ENCODE measurements at places on chromosomes 16 and 17.

DNA sequence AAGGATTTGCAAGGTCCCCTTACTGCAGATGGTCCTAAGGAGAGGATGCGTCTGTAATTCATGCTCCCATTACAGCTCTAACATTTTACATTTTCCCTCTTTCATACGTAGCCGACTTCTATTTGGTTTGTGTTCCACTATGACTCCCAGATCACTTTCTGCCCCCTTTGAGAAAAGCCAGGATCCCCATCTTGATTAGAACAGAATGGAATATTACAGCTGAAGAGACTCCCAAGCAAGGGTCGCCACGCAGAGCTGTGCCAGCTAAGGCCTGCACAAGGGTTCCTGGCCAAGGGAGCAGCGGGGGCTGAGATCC, 3.4 kb upstream of the CDT1 start:
- DNase-seq = no peak

- no peak for DNase-seq
Observed at GRCh38 chr16:23948949-23949411, 113.2 kb downstream of the PRKCB start.

DNA sequence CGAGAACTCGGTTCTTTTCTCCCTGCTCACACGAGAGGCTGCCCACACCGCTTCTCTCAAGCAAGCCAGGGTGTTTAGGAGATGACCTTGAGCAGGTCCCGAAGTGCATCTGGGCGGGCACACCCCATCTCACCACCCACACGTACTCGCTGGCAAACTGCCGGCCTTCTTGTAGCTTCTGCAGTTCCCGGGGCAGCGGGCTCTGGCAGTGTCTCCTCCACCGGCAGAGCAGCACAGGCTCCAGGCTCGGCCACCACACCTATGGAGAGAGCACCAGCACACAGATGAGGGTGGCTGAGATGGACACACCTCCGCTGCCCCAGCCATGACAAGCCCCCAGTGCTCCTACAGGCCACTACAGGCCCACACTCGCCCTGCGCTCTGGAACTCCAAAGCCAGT, 23.5 kb downstream of the ZNF276 start:
- no peak for DNase-seq

GRCh38 chr16:89841275-89841674, 13.0 kb downstream of the SPIRE2 start:
- DNase-seq = no peak

GRCh38 chr17:65956814-65957213, 235.1 kb downstream of the CEP112 start:
- no peak for DNase-seq

- no peak for DNase-seq
Observed at GRCh38 chr17:45430738-45431530, 1.7 kb downstream of the ARHGAP27 start.

GRCh38 chr16:19431636-19432340, 14.1 kb downstream of the TMC5 start:
- no peak for DNase-seq

DNA sequence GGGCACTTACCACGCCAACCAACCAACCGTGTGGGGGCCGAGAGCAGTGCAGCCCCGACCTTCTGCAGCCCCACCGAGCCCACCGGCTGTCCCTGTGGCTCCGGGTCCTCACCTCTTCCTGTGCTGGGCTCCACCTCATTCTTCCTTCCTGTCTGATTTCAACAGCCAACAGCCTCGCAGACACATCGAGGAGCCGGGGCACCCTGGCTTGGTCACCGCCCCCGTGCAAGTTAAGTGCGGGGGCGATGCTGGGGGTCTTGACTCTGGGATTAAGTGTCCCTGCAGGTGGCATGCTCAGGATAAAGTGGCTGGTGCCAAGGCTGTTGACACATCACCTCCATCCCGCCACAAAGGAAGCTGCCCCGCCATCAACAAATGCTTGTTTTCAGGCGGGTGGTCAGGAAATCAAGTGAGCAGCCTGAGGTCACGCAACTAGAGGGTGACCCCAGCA, at the start of gene NLRC3:
Gene NLRC3 (minus strand): TSS at position 102 of the 451 bp plus-strand sequence. CDS start 12,367 bp downstream, outside the sequence.
- DNase-seq = no peak

DNA sequence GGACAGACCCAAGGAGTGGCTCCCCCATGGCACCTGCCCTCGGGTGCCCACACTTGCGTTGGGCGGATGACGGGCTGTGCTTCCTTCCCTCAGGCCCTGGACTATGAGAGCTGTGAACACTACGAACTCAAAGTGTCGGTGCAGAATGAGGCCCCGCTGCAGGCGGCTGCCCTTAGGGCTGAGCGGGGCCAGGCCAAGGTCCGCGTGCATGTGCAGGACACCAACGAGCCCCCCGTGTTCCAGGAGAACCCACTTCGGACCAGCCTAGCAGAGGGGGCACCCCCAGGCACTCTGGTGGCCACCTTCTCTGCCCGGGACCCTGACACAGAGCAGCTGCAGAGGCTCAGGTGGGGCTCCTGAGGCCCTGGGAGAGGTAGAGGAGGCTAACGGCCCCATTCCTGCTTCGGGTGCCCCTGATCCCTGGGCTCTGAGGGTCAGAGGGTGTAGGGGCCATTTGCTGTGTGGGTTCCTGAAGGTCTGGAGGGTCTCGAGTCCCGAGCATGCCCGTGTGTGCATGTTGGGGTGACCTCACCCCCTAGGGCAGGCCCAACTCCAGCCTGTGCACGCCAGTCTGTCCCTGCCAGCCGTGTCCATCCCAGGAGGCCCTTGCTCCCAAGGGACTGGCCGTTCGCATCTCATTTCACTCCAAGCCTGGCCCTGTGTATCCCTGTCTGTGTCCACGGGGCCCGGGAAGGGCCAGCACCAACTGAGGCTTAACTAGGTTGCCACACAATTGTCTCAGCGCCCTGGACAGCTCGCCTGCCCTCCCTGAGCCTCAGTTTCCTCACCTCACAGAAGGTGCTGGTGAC, 10.0 kb downstream of the SLC22A31 start:
- no peak for DNase-seq

DNA sequence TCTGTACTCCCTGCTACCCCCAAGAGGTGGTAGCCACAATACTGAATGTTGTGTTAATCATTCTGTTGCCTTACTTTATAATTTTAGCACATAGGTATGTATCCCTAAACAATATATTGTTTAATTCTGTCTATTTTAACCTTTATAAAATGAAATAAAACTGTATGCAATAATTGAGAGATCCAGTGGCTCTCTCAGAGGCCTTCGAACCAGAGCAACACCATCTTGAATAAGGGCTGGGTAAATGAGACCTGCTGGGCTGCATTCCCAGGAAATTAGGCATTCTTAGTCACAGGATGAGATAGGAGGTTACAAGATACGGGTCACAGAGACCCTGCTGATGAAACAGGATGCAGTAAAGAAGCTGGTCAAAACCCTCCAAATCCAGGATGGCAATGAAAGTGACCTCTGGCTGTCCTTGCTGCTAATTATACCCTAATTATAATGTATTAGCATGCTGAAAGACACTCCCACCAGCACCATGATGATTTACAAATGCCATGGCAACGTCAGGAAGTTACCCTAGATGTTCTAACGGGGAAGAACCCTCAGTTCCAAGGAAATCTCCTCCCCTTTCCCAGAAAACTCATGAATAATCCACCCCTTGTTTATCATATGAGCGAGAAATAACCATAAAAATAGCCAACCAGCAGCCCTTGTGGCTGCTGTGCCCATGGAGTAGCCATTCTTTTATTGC, 2.0 kb upstream of the CANT1 start:
- no peak for DNase-seq

DNA sequence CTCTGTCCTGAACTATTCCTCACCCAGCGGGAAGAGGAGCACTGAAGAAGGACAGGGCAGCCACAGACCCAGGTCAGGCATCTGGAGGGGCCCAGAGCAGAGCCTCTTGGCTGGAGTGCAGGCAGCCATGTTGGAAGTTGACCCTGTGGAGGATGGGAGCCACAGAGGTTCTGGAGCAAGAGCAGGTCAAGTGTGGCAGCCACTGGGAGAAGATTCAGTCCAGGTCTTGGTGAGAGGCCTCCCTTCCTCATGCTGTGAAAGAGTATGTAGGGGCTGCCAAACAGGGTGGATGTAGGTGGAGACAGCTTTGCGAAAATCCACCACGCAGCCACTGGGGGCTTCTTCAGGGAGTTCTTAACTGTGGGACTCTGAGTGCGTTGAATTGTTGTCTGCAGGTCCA, 590 bp upstream of the CD79B start:
- DNase-seq = no peak

DNA sequence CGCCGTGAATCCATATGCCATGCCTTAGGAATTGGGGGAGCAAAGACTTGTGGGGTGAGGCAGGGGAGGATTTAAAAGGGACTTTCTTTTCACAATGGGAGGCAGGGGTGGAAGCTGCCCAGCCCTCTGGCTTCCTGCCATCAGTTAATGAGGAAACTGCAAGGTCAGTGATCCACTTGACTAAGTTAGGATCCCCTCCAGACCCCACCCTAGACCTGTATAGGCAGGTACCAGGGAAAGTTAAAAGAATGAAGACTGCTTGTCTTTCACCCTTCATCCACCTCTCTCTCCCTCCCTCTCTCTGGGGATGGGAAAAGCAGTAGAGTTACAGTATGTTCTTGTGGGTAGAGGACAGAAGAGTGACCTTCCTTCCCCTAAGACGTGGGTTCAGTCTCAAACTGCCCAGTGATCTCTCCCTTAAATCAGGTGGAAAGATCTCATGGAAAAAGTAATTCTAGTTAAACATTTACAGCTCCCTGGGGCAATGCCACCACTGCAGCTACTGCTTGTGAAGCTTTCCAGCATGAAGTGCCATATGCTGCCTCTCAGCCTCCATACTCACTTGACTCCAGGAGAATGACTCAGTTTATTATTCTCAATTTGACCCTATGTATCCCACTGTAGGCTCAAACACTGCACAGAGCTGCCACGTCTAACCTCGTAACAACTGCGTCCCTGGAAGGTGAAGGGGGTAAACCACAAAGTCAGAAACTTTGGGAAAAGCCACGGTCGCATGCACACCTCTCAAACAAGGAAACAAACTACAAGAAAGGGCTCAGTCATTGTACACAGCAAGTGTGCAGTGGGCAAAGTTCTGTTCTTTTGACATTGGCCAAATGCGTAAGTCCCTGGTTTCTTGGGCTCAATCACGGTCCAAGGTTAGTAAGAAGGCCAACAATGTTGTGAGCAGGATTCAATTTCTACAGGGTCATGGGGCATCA, 1.2 kb downstream of the COA3 start:
- no peak for DNase-seq

DNA sequence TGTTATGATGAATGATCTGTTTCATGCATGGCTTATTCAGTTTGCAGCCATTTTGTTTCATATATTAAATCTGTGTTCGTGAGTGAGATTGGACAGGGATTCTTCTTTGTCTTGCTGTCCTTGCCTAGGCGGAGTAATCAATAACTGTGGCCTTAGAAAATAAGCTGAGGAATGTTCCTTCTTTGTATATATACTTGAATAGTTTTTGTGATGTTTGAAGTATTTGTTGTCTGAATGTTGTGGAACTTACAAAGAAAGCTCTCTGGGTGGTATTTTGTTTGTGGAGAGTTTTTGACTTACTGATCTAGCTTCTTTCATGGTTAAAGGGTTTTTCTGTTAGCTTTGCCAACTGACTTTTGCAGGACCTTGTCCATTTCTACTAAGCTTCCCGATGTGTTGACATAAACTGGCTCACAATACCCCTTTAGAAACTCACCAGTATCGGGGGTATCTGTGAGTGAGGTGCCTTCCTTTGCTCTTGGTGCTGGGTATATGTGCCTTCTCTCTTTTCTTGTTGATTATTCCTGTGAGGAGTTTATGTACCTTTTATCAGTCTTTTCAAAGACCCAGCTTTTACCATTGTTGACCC, 166.2 kb downstream of the RPTOR start:
- DNase-seq = no peak

Measured in urothelium cell line (cell line).